Activated CD4-positive, alpha-beta T cell treated with anti-CD3 and anti-CD28 coated beads, Interleukin-2, amount 50 U/mL, for 24 hours (primary cell): ENCODE measurements at places on chromosomes 12 and 14.

- no peak for DNase-seq
Measured at GRCh38 chr14:21748869-21749303, 75.3 kb upstream of the OR4E1 start.

GRCh38 chr14:80233470-80234089, 22.3 kb upstream of the DIO2 start:
- DNase-seq: no peak

GRCh38 chr12:78018171-78018910, 187.6 kb downstream of the NAV3 start:
- DNase-seq: no peak

DNA sequence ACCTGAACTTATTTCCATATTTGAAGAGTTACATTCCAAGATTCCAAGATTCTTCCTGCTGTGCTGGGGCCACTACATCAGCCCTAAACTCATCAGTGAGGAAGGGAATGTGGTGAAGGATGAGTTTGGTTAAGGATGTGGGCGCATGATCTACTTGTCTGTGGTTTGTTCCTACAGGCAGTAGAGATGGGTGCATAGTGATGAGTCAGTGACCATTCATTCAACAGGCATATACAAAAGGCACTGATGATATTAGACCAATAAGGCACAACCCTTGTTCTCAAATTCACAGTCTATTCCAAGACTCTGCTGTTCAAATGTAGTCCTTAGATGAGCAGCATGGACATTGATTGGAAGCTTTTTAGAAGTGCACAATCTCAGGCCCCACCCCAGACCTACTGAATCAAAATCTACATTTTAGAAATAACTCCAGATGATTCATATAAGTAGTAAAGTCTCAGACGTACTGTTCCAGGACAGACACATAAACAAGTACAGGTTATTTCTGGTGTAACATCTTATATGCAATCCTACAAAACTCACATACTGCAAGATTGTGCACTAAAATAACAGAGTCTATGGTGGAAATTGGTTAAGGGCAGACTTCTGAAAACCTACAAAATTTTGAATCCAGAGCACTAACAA, 47.7 kb upstream of the MAP3K9 start:
- no peak for DNase-seq

- DNase-seq: no peak
Measured at GRCh38 chr14:104984056-104984894, 1.3 kb upstream of the CLBA1 start.

DNA sequence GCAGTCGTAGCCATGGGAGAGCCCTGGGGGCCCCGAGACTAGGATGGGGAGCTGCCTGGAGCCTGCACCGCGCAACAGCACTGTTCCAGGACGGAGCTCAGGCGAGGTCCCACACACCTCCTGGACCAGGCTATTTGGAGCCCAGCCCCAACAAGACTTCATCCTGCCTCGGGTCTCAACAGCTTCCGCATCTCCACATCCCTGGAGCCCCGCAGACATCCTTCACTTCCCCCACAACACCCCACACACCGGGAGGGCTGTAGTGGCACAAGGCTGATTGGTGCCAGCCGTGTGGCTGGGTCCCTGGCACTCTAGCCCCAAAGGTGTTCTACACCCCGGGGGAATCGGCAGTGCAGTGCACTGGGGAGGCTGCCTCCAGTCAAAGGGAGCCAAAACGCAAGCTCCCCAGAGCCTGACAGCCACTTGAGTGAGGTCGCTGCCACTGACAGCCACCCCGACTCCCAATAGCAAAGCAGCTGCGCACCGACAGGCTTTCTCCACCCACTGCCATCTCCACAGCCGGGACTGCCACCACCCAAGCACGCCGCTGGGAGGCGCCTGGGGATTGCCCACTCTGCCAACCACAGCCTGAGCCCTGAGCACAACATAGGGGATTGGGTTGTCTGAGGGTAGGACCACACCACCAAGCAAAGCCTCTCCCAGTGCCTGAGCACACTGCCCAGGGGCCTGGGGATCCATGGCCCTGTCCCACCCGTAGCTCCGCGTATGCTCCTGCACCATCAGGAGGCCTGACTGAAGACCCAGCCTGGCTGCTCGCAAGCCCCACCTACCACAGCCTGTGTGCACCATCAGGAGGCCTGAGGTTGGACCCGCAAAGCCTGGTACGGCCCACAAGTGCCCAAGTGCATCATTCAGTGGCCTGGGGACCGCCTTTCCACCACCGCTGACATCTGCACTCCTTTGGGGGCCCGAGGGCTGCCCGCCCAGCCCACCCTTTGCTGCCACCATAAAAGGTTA, 13.2 kb upstream of the KLRF1 start:
- DNase-seq: peak; percentile 92

GRCh38 chr14:51457843-51458562, 193.7 kb upstream of the FRMD6 start:
- DNase-seq: no peak

GRCh38 chr14:74648601-74649000, 36.6 kb upstream of the LTBP2 start:
- no peak for DNase-seq

DNA sequence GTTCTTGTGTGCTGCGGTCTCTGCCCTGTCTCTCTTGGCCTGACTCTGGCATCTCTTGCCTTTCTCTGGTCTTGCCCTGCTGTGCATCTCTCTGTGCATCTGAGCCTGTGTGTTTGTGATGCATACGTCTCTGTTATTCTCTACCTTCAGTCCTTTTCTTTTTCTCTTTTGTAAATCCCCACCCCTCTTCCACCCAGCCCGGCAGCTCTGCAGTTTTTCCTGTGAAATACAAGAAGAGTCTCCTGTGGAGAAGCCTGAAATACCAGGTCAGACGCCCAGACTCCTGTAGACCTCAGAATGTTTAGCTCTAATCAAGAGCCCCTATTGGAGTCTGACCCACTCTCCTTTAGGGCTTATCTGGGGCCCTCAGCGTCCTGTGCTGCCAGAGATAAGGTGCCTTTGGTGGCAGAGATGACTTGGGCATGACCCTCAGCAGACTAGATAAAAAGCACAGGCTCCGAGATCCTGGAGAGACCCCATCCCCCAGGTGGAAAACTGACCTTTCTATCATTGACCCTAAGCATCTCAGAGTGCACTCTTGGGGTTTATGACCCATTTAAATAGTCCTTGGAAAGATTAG, 167.5 kb upstream of the SRRM4 start:
- DNase-seq: no peak

- no peak for DNase-seq
Measured at GRCh38 chr14:81765651-81766275, 232.1 kb upstream of the SEL1L start.

DNA sequence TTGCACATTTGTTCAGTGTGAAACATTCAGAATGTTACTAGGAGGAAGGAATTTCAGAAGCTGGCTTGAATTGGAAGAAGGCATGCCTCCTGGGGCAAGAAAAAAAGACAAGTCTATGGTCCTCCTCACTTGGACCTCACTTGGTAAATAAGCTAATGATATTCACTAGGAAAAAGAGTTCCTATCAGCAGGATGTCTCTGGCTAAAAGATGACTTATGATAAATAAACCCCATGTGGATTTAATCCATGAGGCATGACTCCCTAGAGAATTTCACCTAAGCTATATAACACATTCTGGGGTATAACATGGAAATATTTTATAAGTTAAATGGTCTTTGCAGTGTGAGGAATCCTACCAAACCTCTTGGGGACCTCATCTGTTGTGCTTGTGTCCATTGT, 199.9 kb downstream of the LRIG3 start:
- no peak for DNase-seq

DNA sequence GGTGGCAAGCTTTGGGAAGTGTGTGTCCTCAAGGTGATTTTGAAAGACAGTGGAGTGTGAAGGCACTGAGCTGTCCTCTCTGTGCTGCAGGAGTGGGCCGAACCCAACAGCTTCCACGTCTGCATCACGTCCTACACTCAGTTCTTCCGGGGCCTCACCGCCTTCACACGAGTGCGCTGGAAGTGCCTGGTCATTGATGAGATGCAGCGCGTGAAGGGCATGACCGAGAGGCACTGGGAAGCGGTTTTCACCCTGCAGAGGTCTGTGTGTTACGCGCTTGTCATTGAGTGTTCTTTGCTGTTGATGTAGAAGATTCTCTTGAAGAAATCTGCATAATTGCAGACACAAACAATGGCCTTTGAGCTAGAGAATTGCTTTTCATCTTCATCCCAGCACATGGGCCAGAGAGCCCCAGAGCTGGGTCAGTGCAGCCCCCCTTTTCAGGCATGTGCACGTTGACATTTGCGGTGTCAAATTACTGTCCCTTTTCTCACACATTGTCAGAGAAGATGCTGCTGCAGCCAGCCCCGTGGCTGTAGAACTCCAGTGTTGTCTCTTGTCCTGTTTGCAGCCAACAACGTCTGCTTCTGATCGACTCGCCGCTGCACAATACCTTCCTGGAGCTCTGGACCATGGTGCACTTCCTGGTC, 63.3 kb downstream of the EP400 start:
- DNase-seq: no peak
